ENCODE measurements at places on chromosomes 4 and X.

DNA sequence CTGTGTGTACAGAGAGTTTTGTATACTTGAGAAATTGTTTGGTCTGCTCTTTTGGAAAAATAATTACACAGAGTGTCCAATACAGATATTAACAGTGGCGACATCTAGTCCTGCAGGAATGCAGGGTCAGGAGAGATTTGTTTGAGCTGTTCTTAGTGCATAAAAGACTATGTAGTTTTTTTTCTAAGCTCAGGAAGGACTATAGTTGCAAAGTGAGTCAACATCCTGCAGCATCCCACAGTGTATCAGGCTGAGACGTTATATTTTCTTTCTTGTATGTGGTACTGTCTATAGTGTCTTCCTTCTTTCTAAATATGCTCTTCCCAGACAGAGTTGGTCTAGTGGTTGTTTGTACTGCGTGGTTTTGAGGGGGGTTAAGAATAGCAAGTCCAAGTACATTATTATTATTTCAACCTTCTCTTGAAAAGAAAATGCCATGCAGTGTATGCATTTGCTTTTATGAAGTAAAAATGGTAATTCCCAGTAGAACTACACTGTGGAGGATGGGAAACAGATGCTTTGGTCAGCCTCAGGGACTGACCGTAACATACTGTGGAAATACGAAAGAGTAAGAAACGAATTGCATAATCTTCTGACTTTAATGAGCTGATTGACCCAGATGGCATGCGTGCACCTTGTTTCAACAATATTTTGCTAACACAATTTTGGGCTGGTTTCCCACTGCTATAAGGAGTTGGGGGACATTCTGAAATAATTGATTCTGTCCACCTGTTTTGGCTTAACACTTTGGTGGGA, 67.4 kb downstream of the DMP1 start:
- DNase-seq, result no peak

DNA sequence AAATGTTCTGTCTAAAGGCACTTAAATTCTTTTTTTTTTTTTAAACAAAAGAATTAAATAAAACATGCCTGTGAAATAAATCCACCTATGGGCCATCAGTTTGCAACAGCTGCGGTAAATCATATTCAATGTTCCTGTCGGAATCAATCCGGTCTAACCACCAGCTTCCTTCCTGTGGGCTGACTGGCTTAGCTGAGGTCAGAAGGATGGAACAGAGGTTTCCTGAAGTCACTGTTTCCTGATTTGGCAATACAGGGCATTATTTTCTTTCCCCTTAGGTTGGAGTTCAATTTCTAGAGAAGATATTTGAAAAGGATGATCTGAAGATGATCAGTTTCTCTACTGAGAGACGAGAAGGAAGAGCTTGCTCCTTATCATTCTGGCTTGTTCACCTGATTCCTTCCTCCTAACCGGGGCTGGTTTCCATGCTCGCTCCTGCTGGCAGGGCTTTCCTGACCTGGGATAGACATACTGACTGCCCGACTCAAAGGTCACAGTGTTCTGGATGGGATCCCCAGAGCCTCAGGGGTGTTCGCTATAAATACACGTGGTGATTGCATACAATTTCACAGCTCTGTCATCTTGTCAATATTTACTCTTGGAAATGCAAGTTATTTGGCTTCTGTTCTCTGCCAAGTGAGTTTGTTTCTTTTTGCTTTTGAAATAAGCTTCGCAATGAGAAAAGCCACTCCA, 21.7 kb downstream of the PDLIM3 start:
- no peak for DNase-seq

GRCh38 chrX:13891377-13892140, 74.7 kb upstream of the GPM6B start:
- DNase-seq, result no peak

- no peak for DNase-seq
These were observed 1.4 kb downstream of the GRK4 start for GRCh38 chr4:2964706-2965258.

GRCh38 chrX:133654811-133655210, 239.5 kb upstream of the GPC4 start:
- no peak for DNase-seq

Data from ecto neural progenitor cell (in vitro differentiated cells).